T-helper 1 cell treated with Interleukin-12 subunit alpha and Interleukin-12 subunit beta and Interleukin-4 antibody, amounts not matched to agents 30 ng/mL and 1 ng/mL, for 36 hours (primary cell): ENCODE measurements at places on chromosomes 16 and 17. TPM values are rescaled to one million over a fixed set of nuclear protein-coding genes. Genes with fewer than 3 reads are reported as not detected.

The KRTAP4-3 gene
- total RNA-seq: not detected in 2 replicates

The WFDC1 gene
- not detected in 2 replicates for total RNA-seq

The KIF2B gene
- not detected in 2 replicates for total RNA-seq

The SLC9A5 gene
- total RNA-seq: 3.5 and 3.7 TPM in 2 replicates

The KRTAP16-1 gene
- not detected in 2 replicates for total RNA-seq

The EXOC3L1 gene
- 0.42 and 0.61 TPM in 2 replicates for total RNA-seq

The LRRC59 gene
- total RNA-seq: 82.4 and 82.6 TPM in 2 replicates

The LUC7L3 gene
- total RNA-seq: 113 and 116 TPM in 2 replicates

The TBC1D3K gene
- total RNA-seq: not detected in 2 replicates

The NR1D1 gene
- total RNA-seq: 3.3 and 3.7 TPM in 2 replicates

The OTOA gene
- total RNA-seq: 0.05 and 0.12 TPM in 2 replicates

The MVD gene
- 86.1 and 87.5 TPM in 2 replicates for total RNA-seq

The SHCBP1 gene
- 38.4 and 40.1 TPM in 2 replicates for total RNA-seq

The KRT25 gene
- total RNA-seq: not detected in 2 replicates

The CCL18 gene
- total RNA-seq: not detected in 2 replicates

The AOC3 gene
- total RNA-seq: 1.7 and 2.2 TPM in 2 replicates

The MYL11 gene
- total RNA-seq: not detected in 2 replicates

The TMEM235 gene
- not detected in 2 replicates for total RNA-seq

The ZNF747 gene
- 13.8 and 14.1 TPM in 2 replicates for total RNA-seq

The C17orf78 gene
- not detected in 2 replicates for total RNA-seq

The KRTAP9-4 gene
- not detected in 2 replicates for total RNA-seq

The STH gene
- not detected in 2 replicates for total RNA-seq

The SCPEP1 gene
- total RNA-seq: 11.1 and 13.4 TPM in 2 replicates

The CIBAR2 gene
- not detected in 2 replicates for total RNA-seq

The EFNB3 gene
- 0.05 TPM in 1 of 2 replicates, not detected in the other for total RNA-seq

The SLC2A4 gene
- total RNA-seq: 0.12 TPM in 1 of 2 replicates, not detected in the other

The TLCD3A gene
- total RNA-seq: 14.3 and 15.2 TPM in 2 replicates

The FBXW10B gene
- total RNA-seq: 3.6 and 4.6 TPM in 2 replicates

The BCL6B gene
- 2.2 and 2.5 TPM in 2 replicates for total RNA-seq

The EVI2A gene
- 55.9 and 59.5 TPM in 2 replicates for total RNA-seq

The KRT32 gene
- total RNA-seq: not detected in 2 replicates

The C16orf82 gene
- total RNA-seq: not detected in 2 replicates

The C16orf89 gene
- not detected in 2 replicates for total RNA-seq
